ENCODE measurements at places on chromosomes 2 and 18. TPM values are rescaled to one million over a fixed set of nuclear protein-coding genes. Genes with fewer than 3 reads are reported as not detected.

DNA sequence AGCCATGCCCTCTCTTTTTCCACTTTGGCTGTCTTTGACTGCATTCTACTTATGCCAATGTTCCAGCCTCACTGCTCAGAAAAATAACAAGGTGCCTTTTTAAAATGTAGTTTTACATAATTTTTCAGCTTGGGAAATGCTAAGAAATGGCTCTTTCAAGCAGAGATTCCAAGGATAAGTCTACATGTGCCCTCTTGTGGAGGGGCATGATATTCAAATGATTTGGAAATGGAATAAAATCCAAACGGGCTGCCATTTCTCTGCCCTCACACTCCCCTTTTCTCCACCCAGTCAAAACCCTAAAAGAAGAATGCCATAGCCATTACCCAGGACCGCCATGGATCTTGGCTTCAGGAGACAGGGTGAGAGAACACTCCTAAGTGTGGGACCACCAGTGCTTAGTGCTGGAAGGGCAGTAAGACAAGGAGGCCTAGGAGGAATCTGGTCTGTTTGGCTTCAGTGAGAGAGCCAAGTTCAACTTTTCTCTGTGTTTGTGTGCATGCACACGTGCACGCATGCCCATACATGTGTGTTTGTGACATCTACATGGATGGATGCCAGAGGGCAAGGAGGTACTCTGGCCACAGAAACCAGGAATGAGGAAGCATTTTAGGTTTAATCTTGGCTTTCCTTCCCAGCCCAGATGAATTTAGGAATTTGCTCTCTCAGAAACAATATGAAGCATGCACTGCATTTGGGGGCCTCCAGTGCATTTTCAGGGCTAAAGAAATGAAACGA lies 174.0 kb upstream of the SLC14A2 start:
- H3K4me3 ChIP-seq = no peak overlapping the region
- H3K4me1 ChIP-seq = no peaks in the 10 kb centered on the region
- H3K27ac ChIP-seq = no peak overlapping the region
- no peak for DNase-seq

GRCh38 chr2:121137571-121137970 lies 147.4 kb downstream of the TFCP2L1 start:
- H3K27me3 ChIP-seq = no peaks in the 10 kb centered on the region
- no peaks in the 10 kb centered on the region for H3K36me3 ChIP-seq

DNA sequence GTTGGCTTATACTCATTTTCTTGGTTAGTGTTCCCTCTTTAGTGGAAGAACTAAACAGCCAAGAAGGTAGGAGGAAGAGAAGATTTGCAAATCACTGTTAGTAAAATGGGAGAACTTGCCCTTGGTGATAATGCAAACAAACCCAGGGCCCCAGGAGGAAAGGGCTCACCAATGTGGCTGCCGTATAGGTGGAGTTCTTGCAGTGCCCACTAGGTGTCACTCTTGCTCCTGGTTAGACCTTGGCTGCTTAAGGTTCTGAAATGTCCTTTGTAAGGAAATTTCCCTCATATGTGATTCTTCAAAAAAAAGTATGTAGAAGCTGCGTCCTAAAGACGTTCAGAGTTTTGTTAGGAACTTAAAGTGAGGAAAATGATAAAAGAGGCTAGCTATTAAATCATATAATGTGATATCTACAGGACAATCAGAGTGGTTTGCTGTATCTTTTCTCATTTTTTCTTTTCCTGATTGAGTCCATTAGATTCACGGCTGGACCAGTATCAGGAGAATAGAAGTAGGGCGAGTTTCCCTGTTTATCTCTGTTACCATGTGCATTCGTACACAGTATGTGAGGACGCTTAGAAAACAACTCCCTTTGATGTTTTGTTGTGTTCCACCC lies 48.6 kb downstream of the RPIA start:
- peaks cover 34% of the 10 kb centered on the region for H3K4me1 ChIP-seq
- H3K36me3 ChIP-seq = peaks cover 85% of the 10 kb centered on the region
- DNase-seq = peak; percentile 48
- no peaks in the 10 kb centered on the region for H3K27me3 ChIP-seq
- H3K4me3 ChIP-seq = no peak overlapping the region

- H3K4me3 ChIP-seq = no peak overlapping the region
- H3K27ac ChIP-seq = no peak overlapping the region
- no peak for DNase-seq
- no peaks in the 10 kb centered on the region for H3K4me1 ChIP-seq
- H3K36me3 ChIP-seq = no peaks in the 10 kb centered on the region
These were observed 262.4 kb upstream of the CCDC68 start for GRCh38 chr18:55221622-55222021.

- peaks cover 17% of the 10 kb centered on the region for H3K4me1 ChIP-seq
- H3K27me3 ChIP-seq = no peaks in the 10 kb centered on the region
- no peak overlapping the region for H3K4me3 ChIP-seq
These were observed 101.1 kb downstream of the PIGN start for GRCh38 chr18:62085756-62086155.

GRCh38 chr2:121577381-121577780 lies 46.7 kb downstream of the RNU4ATAC start:
- H3K27me3 ChIP-seq = no peaks in the 10 kb centered on the region
- no peak overlapping the region for H3K4me3 ChIP-seq
- no peak overlapping the region for H3K27ac ChIP-seq
- peaks cover 3% of the 10 kb centered on the region for H3K36me3 ChIP-seq
- DNase-seq = no peak

- H3K4me3 ChIP-seq = peak overlapping the region; percentile 79
- peaks cover 9% of the 10 kb centered on the region for H3K4me1 ChIP-seq
- H3K27ac ChIP-seq = peak overlapping the region; percentile 79
- peaks cover 7% of the 10 kb centered on the region for H3K27me3 ChIP-seq
- peak; percentile 17 for DNase-seq
These were observed 110.5 kb downstream of the TCF4 start for GRCh38 chr18:55477499-55477859.

DNA sequence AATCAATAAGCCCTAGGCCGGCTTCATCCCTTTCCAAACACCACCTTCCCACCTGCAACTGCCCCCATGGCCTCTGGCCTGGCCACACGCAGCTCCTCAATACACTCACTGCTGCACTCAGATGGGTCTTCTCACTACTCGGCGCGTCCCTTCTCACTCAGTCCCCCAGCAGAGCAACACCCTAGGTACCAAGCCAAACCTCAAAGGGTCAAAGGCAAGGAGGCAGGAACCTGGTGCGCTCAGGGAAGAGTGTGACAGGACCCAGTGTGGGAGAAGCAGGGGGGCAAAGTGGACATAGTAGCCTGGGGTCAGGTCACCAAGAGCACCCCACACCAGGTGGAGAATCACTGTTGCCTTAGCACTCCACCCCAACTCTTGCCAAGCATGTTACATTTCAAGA lies 90.6 kb downstream of the TTC32 start:
- H3K4me1 ChIP-seq = no peaks in the 10 kb centered on the region
- H3K27me3 ChIP-seq = no peaks in the 10 kb centered on the region
- H3K4me3 ChIP-seq = no peak overlapping the region
- H3K36me3 ChIP-seq = no peaks in the 10 kb centered on the region
- no peak for DNase-seq
- no peak overlapping the region for H3K27ac ChIP-seq

DNA sequence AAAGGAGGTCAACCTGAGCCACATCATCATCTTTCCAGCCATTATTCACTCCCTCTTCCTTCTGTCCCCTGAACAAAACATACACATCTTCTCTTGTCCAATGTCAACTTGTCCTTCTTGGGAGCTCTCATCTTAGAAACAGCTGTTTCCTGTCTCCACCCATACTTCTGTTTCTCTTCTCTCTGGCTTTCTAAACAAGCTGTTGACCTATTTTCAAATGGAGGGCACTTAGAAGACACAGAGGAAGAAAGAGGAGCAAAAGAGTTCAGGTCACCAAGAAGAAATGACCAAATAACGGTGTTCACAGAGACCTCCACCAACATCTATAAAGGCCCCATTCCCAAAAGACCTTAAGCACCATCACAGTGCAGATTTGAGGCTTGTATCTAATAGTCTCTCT lies 355.9 kb upstream of the HNRNPA3 start:
- peaks cover 4% of the 10 kb centered on the region for H3K27me3 ChIP-seq
- H3K27ac ChIP-seq = no peak overlapping the region
- peaks cover 41% of the 10 kb centered on the region for H3K4me1 ChIP-seq
- H3K36me3 ChIP-seq = peaks cover 5% of the 10 kb centered on the region
- DNase-seq = no peak

GRCh38 chr2:217436386-217436785 lies 566.4 kb downstream of the TNS1 start:
- no peaks in the 10 kb centered on the region for H3K36me3 ChIP-seq
- no peak for DNase-seq
- H3K4me1 ChIP-seq = peaks cover 11% of the 10 kb centered on the region

- no peak overlapping the region for H3K27ac ChIP-seq
- H3K4me1 ChIP-seq = peaks cover 5% of the 10 kb centered on the region
- no peak for DNase-seq
- H3K4me3 ChIP-seq = no peak overlapping the region
- H3K36me3 ChIP-seq = no peaks in the 10 kb centered on the region
These were observed 246.3 kb upstream of the NRP2 start for GRCh38 chr2:205435970-205436369.

DNA sequence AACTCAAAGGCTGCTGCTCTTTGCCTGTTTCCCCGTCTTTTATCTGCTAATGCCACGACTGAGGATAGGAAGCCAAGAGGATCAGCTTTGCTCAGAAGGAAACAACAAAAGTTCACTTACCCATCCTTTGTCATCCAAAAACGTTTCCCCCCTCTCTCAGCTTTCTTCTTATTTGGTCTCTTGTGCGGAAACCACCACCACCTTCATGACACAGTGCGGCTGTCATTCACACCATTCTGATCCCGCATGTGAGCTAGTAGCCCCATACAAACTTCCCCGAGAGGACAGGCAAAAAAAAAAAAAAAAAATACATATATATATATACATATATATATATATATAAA lies 656 bp downstream of the LRRTM4 start:
- no peak overlapping the region for H3K27ac ChIP-seq
- DNase-seq = no peak
- no peak overlapping the region for H3K4me3 ChIP-seq
- no peaks in the 10 kb centered on the region for H3K4me1 ChIP-seq

DNA sequence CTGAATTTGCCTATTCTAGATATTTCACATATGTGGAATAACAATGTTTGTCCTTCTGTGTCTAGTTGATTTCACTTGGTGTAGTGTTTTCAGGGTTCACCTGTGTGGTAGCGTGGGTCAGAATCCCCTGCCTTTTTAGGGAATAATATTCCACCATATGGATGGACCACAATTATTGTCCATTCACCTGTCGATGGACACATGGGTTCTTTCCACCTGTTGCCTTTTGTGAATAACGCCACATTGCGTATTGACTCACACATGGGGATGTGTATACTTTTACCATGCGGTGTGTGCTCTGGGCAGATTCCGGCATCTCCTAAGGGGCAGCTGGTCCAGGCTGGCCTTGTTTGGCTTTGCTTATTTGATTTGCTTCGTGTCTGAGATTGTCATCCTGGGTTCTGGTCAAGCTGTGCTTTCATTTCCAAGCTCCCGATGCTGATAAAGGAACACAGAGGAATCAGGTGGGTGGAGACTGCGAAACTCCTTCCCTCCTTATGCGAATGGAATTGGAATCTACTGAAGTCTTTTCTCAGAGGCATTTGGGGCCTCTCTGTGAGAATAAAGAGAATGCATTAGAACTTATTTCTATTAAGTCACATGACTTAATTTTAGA lies 18.9 kb upstream of the ALLC start:
- H3K4me1 ChIP-seq = peaks cover 4% of the 10 kb centered on the region
- H3K36me3 ChIP-seq = no peaks in the 10 kb centered on the region
- no peak overlapping the region for H3K4me3 ChIP-seq
- H3K27ac ChIP-seq = no peak overlapping the region
- no peaks in the 10 kb centered on the region for H3K27me3 ChIP-seq

GRCh38 chr2:55957142-55957541 lies 33.6 kb upstream of the EFEMP1 start:
- no peaks in the 10 kb centered on the region for H3K27me3 ChIP-seq
- no peak overlapping the region for H3K27ac ChIP-seq
- no peaks in the 10 kb centered on the region for H3K4me1 ChIP-seq
- H3K36me3 ChIP-seq = no peaks in the 10 kb centered on the region
- no peak for DNase-seq

GRCh38 chr2:182666674-182667314 lies 49.3 kb upstream of the DNAJC10 start:
- peaks cover 6% of the 10 kb centered on the region for H3K4me1 ChIP-seq
- H3K36me3 ChIP-seq = no peaks in the 10 kb centered on the region
- DNase-seq = no peak
- peaks cover 13% of the 10 kb centered on the region for H3K27me3 ChIP-seq
- H3K27ac ChIP-seq = no peak overlapping the region

- peaks cover 4% of the 10 kb centered on the region for H3K27me3 ChIP-seq
- H3K4me3 ChIP-seq = no peak overlapping the region
- H3K36me3 ChIP-seq = no peaks in the 10 kb centered on the region
- H3K27ac ChIP-seq = no peak overlapping the region
- H3K4me1 ChIP-seq = peaks cover 1% of the 10 kb centered on the region
- no peak for DNase-seq
These were observed 34.8 kb upstream of the RFX8 start for GRCh38 chr2:101509499-101510284.

GRCh38 chr2:7191932-7192331 lies 274.7 kb downstream of the RNF144A start:
- DNase-seq = no peak
- H3K27me3 ChIP-seq = peaks cover 6% of the 10 kb centered on the region
- no peaks in the 10 kb centered on the region for H3K36me3 ChIP-seq
- H3K4me1 ChIP-seq = no peaks in the 10 kb centered on the region
- H3K27ac ChIP-seq = no peak overlapping the region
- no peak overlapping the region for H3K4me3 ChIP-seq

DNA sequence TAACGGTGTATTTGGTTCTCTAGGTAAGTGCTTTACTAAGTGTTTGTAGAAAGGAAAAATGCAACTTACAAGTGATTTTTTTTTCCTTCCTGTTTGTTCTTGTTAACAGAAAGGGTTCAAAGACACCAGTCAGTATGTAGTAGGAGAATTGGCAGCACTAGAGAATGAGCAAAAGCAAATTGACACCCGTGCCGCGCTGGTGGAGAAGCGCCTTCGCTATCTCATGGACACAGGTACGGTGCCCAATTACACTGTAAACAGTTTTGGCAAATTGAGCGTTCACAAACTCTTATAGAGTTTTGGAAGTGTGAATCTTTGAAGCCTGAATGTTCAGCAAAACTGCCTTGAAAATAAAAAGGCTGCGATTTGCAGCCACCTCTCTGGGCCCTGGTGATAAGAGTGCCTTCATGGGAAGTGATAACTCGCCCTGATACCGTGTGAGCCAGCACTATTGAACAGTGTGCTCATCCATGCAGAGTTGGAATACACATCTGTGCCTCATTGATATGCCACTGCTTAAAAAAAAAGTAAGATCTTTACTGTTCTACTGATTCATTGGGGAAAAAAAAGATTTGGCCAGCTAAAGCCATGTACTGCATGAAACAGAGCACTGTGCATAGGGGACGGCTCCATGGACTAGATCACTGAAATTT lies 54.0 kb upstream of the OTX1 start:
- H3K36me3 ChIP-seq = no peaks in the 10 kb centered on the region
- no peak for DNase-seq
- H3K4me1 ChIP-seq = peaks cover 2% of the 10 kb centered on the region
- H3K27ac ChIP-seq = no peak overlapping the region

Gene SFT2D3
- 5.9 TPM for total RNA-seq

Gene MAP3K19
- not detected for total RNA-seq

Gene AGAP1
- total RNA-seq = 1.8 TPM

Gene TDRD15
- not detected for total RNA-seq

Gene UCN
- 0.94 TPM for total RNA-seq

Gene CCNYL1
- total RNA-seq = 6.7 TPM

Gene CABLES1
- total RNA-seq = 27.4 TPM

Gene MDH1B
- total RNA-seq = 0.55 TPM

Gene ICOS
- total RNA-seq = 76.2 TPM

Gene CIB4
- total RNA-seq = not detected

Gene VAPA
- 223 TPM for total RNA-seq

Gene HOXD13
- total RNA-seq = not detected

Gene CRYGC
- not detected for total RNA-seq

Gene FAM110C
- total RNA-seq = 5.7 TPM

Gene NEU4
- total RNA-seq = 3.2 TPM

Gene LBH
- 61.1 TPM for total RNA-seq

Gene SPATS2L
- 62.2 TPM for total RNA-seq

Gene SERPINB10
- not detected for total RNA-seq

Gene CD302
- total RNA-seq = 1.1 TPM

Gene KCNG3
- 0.16 TPM for total RNA-seq
